GM23248 (cell line): ENCODE measurements at places on chromosomes 6 and 20.
A peak's percentile ranks its signal among the peaks of the same experiment; 100 is the strongest.

DNA sequence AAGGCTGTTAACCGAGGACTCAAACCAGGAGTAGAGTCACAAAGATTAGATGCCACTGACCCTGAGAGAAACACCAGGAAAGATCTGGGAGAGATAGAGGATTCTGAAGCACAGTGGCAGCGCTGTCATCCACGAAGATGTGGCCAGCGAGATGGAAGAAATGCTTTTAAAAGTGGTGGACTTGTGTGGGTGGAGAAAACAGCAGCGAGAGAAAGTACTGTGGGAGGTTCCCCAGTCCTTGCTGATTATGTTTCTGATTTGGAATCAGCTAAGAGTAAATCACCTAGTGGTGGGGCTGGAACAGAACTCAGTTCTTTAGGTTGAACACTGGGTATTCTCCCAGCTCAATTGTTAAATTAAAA lies 435 bp upstream of the ZNF322 start:
- peak; percentile 61 for DNase-seq
- H3K4me3 ChIP-seq = peak overlapping the region; percentile 97
- H3K36me3 ChIP-seq = no peaks in the 10 kb centered on the region; the same call in 1 of the 2 replicates
- H3K4me1 ChIP-seq = peaks cover 13% of the 10 kb centered on the region
- H3K27ac ChIP-seq = peak overlapping the region; percentile 77
- no peaks in the 10 kb centered on the region for H3K27me3 ChIP-seq

- peaks cover 41% of the 10 kb centered on the region for H3K4me1 ChIP-seq
Observed at GRCh38 chr20:13029687-13030375, 21.1 kb downstream of the SPTLC3 start.

DNA sequence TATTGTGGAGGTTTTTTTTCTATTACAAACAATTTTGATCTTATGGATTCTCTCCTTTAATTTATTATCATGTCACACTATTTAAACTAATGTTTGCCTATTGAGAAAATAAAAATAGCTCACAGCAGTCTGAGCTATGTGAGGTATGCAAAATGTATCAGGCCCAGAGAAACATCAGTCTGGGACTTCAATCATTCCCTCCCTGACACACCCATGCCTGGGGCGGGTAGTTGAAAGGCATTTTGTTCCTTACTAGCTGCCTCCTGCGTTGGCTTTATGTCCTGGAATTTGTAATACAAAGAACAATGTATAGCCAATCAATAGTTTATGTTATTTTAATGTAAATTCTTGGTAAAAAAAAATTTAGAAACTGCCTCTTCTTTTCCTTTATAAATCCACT lies 403.3 kb downstream of the EPM2A start:
- DNase-seq = no peak
- H3K4me1 ChIP-seq = no peaks in the 10 kb centered on the region
- no peak overlapping the region for H3K27ac ChIP-seq
- no peaks in the 10 kb centered on the region for H3K36me3 ChIP-seq
- H3K4me3 ChIP-seq = no peak overlapping the region
- H3K27me3 ChIP-seq = peaks cover 13% of the 10 kb centered on the region

DNA sequence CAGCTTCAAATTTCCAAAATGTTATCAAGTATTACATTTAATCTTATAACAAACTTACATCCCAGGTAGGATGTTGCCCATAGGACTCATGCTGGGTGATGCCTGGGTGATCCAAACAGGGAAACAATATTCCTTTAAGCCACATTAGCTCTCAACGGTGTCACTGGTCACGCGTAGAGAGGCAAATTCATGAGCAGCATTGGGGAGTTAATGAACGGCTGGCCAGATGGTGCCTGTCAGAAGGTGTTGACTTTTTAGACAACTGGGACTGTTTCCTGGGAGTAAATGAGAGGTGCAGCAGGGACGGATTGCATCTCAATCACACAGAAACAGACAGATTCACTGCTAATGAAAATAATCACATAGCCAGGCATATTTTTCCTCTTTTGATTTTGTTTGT lies 83.3 kb upstream of the ID4 start:
- H3K27me3 ChIP-seq = no peaks in the 10 kb centered on the region
- DNase-seq = no peak
- no peaks in the 10 kb centered on the region for H3K36me3 ChIP-seq
- H3K4me1 ChIP-seq = peaks cover 50% of the 10 kb centered on the region
- H3K27ac ChIP-seq = no peak overlapping the region

- no peaks in the 10 kb centered on the region for H3K27me3 ChIP-seq
- no peaks in the 10 kb centered on the region for H3K36me3 ChIP-seq
- peaks cover 14% of the 10 kb centered on the region for H3K4me1 ChIP-seq
- peak within 1 kb of the TSS; percentile 93 for H3K4me3 ChIP-seq
- DNase-seq = peak; percentile 93
Observed at GRCh38 chr6:144284783-144285547, at the start of gene UTRN. TSS of gene UTRN (plus strand) at chr6:144285335. CDS start at chr6:144291829, 6,494 bp downstream.

DNA sequence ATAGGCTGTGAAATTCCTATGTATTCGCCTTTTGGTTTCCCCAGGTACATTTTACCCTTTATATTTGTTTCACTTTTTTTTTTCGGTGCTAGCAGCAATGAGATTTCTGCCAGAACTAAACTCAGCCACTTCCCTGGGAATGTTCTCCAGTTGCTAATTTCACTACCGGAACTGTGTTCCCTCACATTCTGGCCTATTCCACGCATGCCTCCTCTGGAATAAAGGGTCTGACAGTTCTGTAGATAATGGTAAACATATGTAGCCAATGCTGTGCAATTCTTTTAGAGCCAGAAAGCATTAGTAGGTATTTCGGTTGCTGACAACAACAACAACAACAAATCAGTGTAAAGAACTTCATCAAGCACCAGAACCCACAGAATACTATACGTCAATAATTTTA lies 96.1 kb upstream of the TBX18 start:
- H3K27ac ChIP-seq = no peak overlapping the region
- no peak for DNase-seq
- no peaks in the 10 kb centered on the region for H3K36me3 ChIP-seq
- H3K4me1 ChIP-seq = no peaks in the 10 kb centered on the region
- H3K27me3 ChIP-seq = no peaks in the 10 kb centered on the region

DNA sequence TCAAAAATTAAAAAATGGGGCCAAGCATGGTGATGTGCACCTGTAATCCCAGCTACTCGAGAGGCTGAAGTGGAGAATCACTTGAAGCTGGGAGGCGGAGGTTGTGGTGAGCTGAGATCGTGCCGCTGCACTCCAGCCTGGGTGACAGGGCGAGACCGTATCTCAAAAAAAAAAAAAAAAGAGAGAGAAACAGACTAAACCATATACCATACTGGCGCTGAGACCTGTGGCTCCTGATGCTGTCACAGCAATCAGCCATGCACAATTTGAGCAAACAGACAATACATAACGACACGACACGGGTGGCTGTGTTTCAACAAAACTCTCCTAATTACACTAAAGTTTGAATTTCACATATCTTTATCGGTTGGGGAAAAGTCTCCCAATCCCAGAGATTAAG lies 14.9 kb upstream of the CBFA2T2 start:
- H3K36me3 ChIP-seq = no peaks in the 10 kb centered on the region
- no peak overlapping the region for H3K27ac ChIP-seq
- H3K4me3 ChIP-seq = no peak overlapping the region
- DNase-seq = no peak

DNA sequence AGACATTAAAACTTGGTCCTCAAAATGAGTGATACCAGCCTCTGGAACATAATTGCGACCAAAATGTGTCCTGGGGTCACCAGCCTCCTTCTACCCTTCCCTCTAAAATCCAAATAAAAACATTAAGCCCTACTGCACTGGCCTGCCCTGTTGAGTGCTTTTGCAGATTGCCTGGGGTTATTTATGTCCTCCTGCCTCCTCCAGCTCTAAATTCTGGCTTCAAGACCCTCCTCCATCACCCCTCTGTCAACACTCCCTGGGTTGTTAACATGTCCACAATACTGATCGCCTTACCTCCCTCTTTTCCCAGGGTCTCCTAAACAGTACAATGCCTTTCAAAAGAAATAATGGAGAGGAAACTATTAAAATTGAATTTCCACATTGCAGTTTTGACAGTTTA lies 327.5 kb downstream of the NRN1 start:
- H3K4me3 ChIP-seq = no peak overlapping the region
- no peaks in the 10 kb centered on the region for H3K36me3 ChIP-seq
- DNase-seq = no peak
- no peak overlapping the region for H3K27ac ChIP-seq
- H3K27me3 ChIP-seq = no peaks in the 10 kb centered on the region

DNA sequence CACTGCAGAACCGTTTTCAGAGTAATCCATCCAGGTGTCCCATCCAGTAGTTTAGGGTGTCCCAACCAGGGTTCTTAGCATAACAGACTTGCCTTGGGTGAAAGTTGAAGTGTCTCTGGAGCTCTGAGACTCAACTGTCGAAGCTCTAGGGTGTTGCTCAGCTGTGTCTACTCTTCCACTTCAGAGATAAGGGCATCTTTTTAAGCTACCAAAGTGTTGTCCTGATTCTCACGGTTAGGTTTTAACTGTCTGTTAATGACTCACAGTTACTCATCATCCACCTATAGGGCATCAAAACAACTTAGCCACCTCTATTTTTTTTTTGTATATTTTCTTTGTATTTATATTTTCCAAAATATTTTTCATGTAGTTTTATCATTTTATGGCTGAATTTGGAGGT lies 36.9 kb upstream of the TBX18 start:
- no peak overlapping the region for H3K4me3 ChIP-seq
- DNase-seq = no peak
- H3K27me3 ChIP-seq = no peaks in the 10 kb centered on the region
- H3K4me1 ChIP-seq = peaks cover 9% of the 10 kb centered on the region; the same call in 1 of the 2 replicates

GRCh38 chr6:38799529-38800184 lies 84.5 kb downstream of the DNAH8 start:
- no peaks in the 10 kb centered on the region for H3K36me3 ChIP-seq
- DNase-seq = no peak
- H3K27ac ChIP-seq = no peak overlapping the region
- H3K27me3 ChIP-seq = no peaks in the 10 kb centered on the region; the same call in 1 of the 2 replicates

GRCh38 chr6:110217266-110217665 lies 37.0 kb downstream of the CDC40 start:
- no peak overlapping the region for H3K4me3 ChIP-seq
- peaks cover 52% of the 10 kb centered on the region for H3K36me3 ChIP-seq
- H3K4me1 ChIP-seq = peaks cover 12% of the 10 kb centered on the region

DNA sequence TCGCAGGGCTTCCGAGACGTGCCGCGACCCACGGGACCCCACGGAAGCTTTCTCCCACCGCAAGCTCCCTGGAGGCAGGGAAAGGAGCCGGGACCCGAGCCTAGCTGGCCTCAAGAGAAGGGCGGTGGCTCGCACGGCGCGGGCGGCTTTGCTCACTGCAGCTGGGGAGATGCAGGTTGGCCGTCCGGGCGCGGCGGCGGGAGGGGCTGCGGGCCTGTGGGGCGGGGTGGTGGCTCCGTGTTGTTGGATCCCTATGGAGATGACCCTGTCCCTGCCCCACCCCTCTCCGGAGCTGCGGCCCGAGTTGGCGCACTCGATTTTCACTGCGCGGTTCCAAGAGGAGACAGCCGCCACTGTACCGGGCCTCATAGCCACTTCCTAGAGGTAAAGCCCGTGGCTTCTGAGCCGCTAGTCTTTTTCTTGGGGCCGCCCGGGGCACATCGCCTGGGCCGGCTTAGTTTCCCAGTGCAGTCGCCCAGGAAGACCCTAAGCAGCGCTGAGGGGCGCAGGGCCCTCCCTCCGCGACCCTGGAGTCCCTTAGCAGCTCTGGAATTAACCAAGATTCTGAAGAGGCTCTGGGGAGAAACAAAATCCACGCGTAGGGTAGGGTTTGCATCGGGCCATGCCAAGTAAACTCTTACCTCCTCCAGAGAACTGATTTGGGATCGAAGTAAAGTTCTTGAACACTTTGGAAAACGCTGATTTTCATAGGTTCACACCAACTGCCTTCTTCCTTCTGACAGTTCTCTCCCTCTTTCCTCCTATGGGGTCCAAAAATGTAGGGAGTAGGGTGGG lies at the start of gene ECT2L:
Gene ECT2L, plus strand, starts transcription at position 279 of the 795 bp plus-strand sequence. CDS start 17,188 bp downstream, outside the sequence.
- DNase-seq = peak; percentile 79
- H3K4me1 ChIP-seq = no peaks in the 10 kb centered on the region
- H3K27ac ChIP-seq = no peak within 1 kb of the TSS
- no peaks in the 10 kb centered on the region for H3K36me3 ChIP-seq

- H3K4me1 ChIP-seq = no peaks in the 10 kb centered on the region
- H3K36me3 ChIP-seq = no peaks in the 10 kb centered on the region
- H3K4me3 ChIP-seq = no peak overlapping the region
- DNase-seq = no peak
- no peaks in the 10 kb centered on the region for H3K27me3 ChIP-seq
Observed at GRCh38 chr20:23583526-23583925, 15.2 kb upstream of the CST9L start.

DNA sequence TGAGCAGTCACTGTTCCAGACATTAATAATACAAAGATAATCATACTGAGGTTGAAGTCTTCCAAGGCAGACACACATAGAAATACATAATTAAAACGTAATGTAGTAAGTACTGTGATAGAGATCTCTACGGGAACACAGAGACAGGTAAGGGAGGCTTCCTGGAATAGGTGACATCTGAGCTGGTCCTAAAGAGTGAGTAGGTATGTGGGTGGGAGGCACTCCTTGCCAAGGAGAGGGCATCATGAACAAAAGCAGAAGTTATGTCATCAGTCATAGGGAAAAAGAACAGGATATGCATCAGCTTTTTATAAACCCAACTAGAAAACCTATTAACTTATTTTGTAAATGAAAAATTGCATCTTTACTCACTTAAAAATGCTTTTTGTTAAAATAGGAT lies 110.0 kb downstream of the MAP7 start:
- no peak overlapping the region for H3K27ac ChIP-seq
- DNase-seq = no peak
- no peaks in the 10 kb centered on the region for H3K36me3 ChIP-seq
- no peaks in the 10 kb centered on the region for H3K4me1 ChIP-seq
- H3K4me3 ChIP-seq = no peak overlapping the region
- no peaks in the 10 kb centered on the region for H3K27me3 ChIP-seq

- no peak overlapping the region for H3K27ac ChIP-seq
- H3K27me3 ChIP-seq = no peaks in the 10 kb centered on the region
- H3K4me1 ChIP-seq = peaks cover 48% of the 10 kb centered on the region
- H3K4me3 ChIP-seq = no peak overlapping the region
Observed at GRCh38 chr6:116409756-116410155, 39.0 kb downstream of the DSE start.

- H3K4me1 ChIP-seq = peaks cover 33% of the 10 kb centered on the region
- 0 out of 2 replicates have a peak overlapping the region, but pooled peaks have one; percentile 1 for H3K4me3 ChIP-seq
- H3K27me3 ChIP-seq = no peaks in the 10 kb centered on the region
- no peaks in the 10 kb centered on the region for H3K36me3 ChIP-seq
- H3K27ac ChIP-seq = peak overlapping the region; percentile 16
Observed at GRCh38 chr6:108779536-108780275, 68.5 kb upstream of the ARMC2 start.

DNA sequence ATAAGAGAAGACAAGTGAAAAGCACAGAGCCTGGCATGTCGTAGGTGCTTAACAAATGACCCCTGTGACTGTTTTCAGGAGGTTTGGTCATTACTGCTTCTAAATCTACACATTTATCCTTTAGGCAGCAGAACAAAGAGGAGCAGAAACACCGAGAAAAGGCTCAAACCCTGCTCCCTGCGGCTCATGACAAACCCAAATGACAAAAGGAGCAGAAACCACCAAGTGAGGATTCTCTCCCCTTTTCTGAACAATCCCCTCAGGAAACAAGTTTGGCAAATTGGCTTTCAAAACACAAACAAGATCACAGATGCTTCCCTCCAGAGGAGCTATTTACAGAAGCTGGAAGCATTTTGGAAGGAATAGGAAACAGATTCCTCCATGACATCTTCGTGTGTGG lies 15.8 kb upstream of the SIRPG start:
- H3K27ac ChIP-seq = no peak overlapping the region
- H3K4me1 ChIP-seq = 0 out of 2 replicates have a peak, but pooled peaks cover 8% of the 10 kb centered on the region
- peaks cover 17% of the 10 kb centered on the region; the same call in 1 of the 2 replicates for H3K27me3 ChIP-seq
- H3K4me3 ChIP-seq = no peak overlapping the region
- H3K36me3 ChIP-seq = no peaks in the 10 kb centered on the region
- no peak for DNase-seq

GRCh38 chr6:43311666-43312065 lies 3.0 kb upstream of the CRIP3 start:
- H3K4me3 ChIP-seq = no peak overlapping the region
- no peaks in the 10 kb centered on the region for H3K36me3 ChIP-seq
- DNase-seq = no peak
- no peaks in the 10 kb centered on the region for H3K27me3 ChIP-seq
- no peak overlapping the region for H3K27ac ChIP-seq
